ENCODE measurements at places on chromosomes 13 and 19. TPM values are rescaled to one million over a fixed set of nuclear protein-coding genes. Genes with fewer than 3 reads are reported as not detected.

DNA sequence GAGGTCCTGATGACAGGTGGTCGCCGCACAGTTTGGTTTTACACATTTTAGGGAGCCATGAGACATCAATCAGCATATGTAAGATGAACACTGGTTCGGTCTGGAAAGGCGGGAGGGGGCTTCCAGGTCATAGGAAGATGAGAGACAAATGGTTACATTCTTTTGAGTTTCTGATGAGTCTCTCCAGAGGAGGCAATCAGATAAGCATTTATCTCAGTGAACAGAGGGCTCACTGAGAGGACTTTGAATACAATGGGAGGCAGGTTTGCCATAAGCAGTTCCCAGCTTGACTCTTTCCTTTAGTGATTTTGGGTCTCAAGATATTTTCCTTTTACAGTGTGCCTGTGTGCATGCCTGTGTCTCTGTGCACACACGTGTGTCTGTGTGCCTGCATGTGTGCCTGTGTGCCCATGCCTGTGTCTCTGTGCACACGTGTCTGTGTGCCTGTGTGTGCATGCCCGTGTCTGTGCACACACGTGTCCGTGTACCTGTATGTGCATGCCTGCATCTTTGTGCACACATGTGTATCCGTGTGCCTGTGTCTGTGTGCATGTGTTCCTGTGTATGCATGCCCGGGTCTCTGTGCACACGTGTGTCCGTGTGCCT lies 35.5 kb upstream of the TMEM255B start:
- DNase-seq, result no peak

The NCAN gene
- polyA plus RNA-seq, result not detected

DNA sequence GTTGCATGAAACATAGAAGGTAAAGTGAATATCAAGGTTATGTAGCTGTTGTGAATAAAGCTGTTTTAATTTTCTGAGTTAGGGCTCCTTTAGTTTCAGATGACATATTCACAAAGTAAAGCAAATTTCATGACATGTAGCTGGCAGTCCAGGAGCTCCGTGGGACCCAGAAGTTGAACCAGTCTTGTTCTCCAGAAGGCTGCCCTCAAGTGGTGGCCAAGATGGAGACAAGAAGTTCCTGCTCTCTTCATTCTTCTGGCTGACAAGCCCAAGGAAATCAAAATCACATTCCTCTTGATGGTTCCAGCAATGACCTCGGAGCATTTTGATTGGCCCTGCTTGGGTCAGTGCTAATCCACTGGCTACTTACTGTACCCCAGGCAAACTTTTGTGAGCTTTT lies 128.7 kb downstream of the LIG4 start:
- peak; percentile 4 for DNase-seq

The OVOL3 gene
- polyA plus RNA-seq, result not detected

The NCR1 gene
- polyA plus RNA-seq, result not detected

- no peak for DNase-seq
These were observed 3.9 kb upstream of the FUT6 start for GRCh38 chr19:5843295-5843927.

DNA sequence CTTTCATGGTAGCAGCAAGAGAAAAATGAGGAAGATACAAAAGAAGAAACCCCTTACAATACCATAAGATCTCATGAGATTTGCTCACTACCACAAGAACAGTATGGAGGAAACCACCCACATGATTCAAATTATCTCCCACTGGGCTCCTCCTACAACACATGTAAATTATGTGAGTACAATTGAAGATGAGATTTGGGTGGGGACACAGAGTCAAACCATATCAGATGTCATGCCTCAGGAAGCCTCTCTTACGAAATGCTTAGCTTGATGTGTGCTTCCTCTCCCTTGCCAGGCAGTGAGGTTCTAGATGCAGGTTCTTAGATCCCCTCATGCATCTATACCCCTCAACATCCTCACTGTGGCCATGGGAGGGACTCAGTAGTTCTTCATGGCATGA lies 63.2 kb upstream of the RGCC start:
- DNase-seq, result no peak

DNA sequence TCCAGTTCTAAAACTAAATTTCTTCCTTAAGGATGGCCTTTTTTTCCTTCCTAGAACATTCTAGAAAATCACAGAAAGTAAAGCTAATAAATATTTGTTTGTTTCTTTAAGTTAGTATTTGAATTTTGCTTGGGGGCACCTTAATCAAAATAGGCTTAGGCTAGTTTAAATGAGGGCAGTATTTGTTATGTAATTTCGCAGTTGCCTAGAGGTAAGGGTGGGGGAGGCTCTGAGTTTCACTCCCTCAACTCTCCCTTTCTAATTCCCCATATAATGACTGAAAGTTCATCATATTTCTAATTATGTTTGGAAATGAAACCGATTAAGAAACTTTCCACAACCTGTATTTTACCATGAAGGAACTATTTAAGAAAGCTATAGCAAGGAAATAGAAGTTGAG lies 40.6 kb downstream of the PCDH17 start:
- DNase-seq, result no peak

The KIR2DL1 gene
- polyA plus RNA-seq, result not detected

DNA sequence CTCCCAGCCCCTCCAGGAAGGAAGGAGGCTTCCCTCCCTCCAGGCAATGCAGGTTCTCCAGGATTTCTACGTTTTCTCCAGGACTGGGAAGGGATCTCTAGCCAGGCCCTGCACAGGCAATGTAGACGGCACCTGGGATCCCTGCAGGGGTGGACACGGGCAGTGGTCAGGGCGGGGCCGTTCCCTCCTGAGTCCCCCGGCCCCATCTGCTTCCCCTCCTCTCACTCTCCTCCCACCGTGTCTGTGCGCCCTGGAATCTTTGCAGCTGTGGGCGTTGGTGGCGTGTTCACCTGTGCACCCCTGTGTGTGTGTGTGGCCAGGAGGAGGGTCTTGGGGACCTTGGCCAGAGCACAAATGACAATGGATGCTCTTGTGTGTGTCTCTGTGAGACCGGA lies 10.0 kb downstream of the NRTN start:
- no peak for DNase-seq

DNA sequence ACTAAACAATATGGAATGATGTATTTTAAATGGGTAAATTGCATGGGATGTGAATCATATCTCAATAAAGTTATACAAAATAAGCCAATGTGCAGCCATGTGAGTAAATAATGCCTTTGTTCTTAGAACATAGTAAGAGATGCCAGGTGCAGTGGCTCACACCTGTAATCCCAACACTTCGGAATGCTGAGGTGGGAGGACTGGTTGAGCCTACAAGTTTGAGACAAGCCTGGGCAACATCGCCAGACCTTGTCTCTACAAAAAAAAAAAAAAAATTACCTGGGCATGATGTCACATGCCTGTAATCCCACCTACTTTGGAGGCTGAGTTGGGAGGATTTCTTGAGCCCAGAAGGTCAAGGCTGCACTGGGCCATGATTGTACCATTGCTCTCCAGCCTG lies 230.7 kb downstream of the RFC3 start:
- DNase-seq, result no peak

GRCh38 chr13:113860051-113860664 lies 3.7 kb downstream of the GAS6 start:
- no peak for DNase-seq

- DNase-seq, result no peak
These were observed 12.9 kb downstream of the GZMM start for GRCh38 chr19:556611-557382.

The MYH14 gene
- not detected for polyA plus RNA-seq

GRCh38 chr19:34345947-34346351 lies 19.0 kb upstream of the GPI start:
- DNase-seq, result no peak

The ACER1 gene
- not detected for polyA plus RNA-seq

- no peak for DNase-seq
These were observed 5.0 kb downstream of the SYCE2 start for GRCh38 chr19:12913851-12914690.
